ENCODE measurements at places on chromosomes 4 and X.

DNA sequence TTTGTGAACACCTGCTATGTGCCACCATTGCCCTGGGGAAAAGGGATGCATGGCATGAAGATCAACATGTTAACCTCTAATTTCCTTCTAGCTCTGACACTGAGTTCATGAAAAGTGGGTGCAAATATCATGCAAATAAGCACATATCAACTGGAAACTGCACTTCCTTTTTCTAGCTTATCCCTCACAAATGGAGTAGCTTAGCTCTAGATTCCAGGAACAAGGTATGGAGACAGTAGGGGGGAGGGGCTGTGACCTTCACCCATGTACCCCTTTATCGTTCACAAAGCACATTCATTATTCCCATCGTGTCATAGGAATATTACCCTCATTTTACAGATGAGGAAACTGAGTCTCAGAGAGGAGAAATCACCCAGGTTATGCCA, 37.4 kb downstream of the STARD8 start:
- no peak for DNase-seq

DNA sequence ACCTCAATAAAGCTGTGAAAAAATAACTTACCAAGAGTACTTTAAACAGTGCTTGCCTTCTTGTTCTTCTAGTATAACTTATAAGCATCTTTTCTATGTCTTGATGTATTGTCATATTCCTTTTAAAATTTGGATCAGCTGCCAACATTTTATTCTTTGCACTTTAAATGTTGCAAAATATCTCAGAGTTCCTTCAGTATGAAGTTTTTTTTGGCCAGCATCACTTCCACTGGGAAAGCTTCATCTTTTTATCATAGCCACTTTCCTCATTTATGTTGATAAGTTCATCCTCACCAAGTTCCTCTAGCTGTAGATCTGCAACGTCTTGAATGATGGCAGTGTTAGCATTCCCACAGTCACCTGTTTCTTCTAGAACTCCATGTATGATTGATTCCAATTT, 24.2 kb downstream of the CXorf58 start:
- DNase-seq: no peak

- DNase-seq: peak; percentile 77
These were observed at the start of gene C4orf33 for GRCh38 chr4:129095811-129096454. Gene C4orf33, plus strand, starts transcription at chr4:129096152. Its CDS starts 6,459 bp downstream, at chr4:129102611.

DNA sequence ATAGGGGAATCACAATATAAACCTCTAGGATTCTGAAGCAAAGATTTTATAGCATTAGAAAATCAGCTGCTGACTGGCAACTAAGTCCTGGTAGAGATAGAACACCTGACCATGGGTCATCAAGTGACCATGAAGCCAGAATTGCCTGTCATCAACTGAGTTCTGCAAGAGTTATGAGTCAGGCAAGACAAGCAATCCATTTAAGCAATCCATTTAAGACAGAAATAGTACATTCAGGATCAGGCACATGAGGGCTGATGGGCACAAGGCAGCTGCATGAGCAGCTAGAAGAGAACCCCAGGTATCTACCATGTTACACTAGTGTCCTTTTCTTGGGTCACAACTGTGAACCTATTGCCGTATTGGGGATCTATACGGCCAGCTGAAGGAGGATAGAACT, 98.9 kb downstream of the SPRY1 start:
- no peak for DNase-seq

- DNase-seq: no peak
These were observed 631.9 kb downstream of the ADGRL3 start for GRCh38 chr4:61831987-61832386.

GRCh38 chr4:76997532-76997931, 48.0 kb downstream of the SEPTIN11 start:
- no peak for DNase-seq

GRCh38 chr4:6574747-6575502, at the start of gene MAN2B2:
Gene MAN2B2, plus strand, starts transcription at chr4:6575189. Its CDS starts 22 bp downstream, at chr4:6575211.
- peak; percentile 94 for DNase-seq

- DNase-seq: no peak
These were observed 135.2 kb downstream of the STK32B start for GRCh38 chr4:5186271-5187064.

DNA sequence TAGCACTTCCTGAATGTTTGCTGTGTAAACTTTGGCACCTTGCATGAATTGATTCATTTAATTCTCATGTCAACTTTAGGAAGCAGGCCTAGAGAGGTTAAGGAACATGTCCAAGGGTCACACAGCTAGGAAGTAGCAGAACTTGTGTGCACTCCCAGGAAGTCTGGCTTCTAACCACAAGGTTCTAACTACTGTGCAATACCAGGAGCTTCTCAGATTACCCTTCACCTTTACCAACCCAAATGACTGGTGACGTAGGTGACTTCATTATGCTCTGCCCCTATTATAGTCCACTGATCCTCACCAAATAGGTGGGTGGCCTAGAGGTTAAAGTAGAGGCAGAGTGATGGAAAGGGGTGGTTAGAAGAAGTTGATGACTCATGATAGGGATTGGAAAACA, 14.4 kb downstream of the AR start:
- DNase-seq: no peak

DNA sequence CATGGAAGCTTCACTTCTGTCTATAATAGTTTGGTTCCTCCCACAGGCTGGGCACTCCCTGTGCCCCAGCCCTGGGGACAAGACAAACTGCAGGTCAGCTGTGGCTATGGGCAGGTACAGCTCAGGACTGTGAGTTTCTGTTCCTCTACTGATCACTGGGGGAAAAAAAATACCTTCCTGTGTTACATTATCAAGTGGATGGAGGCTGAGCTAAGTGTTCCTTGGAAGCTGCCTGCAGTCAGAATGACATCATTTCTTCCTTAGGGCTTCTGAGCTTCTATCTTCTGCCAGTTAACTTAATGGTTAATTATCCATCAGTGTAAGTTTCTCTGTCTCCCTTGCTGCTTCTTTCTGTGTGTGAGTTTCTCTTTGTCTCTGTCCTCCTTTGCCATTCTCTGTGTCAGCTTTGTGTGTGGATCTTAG, 4.6 kb downstream of the RAB33A start:
- DNase-seq: no peak

DNA sequence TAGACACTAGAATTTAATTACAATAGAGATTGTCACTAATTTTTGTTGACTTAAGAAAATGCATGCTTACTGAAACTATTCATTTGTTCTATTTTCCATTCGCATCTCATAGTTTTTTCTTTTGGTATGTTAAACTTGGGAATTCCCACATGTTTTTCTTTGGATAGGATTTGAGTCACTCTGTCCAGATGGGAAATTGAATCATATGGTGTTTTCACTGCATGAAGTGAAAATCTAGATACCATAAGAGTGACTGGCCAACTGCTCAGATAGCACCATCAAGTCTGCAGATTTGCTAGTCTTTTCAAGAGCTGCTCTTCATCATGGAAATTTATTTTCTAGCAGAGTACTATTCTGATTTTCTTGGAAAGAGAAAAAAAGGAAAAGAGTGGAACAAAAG, 172.6 kb downstream of the FAM47B start:
- DNase-seq: no peak

DNA sequence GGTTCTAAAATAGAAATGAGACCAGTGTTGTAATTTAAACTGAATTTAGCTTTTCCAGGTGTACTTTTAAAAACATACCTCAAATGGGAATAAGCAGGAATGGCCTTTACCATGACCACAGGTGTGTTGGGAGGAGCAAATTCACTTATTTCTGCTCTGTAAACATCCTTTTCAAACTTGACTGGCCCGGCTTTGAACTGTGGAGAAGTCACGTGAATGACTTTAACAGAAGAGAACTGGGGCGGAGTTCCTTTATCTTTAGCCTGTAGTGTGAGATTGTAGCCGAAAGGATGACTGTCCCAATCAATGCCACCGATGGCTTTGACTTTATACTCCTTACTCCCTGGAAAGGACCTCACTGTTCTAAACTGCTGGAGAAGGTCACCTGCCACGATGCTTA, 15.1 kb downstream of the FAT1 start:
- no peak for DNase-seq

GRCh38 chr4:37749398-37749988, 63.3 kb upstream of the RELL1 start:
- DNase-seq: no peak

DNA sequence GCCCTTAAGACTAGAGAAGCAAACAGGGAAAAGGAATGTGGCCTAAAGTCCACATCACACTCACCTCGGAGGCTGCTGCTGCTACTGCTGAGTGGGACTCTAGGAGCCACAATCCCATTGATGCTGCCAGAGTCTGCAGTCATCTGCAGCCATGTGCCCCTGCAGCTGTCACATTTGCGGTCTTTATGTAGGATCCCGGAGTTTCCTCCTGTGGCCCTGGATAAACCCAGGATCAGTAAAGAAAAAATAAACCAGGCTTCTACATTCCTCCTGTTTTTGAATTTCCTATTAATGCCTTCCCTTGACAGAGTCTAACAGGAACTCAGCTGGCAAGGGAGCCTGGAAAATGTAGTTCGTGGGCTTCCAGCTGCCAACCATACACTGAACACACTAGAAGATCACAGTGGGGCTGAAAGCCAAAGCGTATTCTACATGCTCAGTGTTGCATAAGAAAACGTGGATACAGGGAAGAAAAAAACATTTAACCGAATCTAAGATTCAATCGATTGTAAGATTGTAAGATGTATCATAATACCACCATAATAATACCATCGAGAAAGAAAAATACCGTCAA, 10.3 kb upstream of the PHEX start:
- DNase-seq: no peak

All from sciatic nerve (tissue), 2 donors.